ENCODE measurements at places on chromosomes 7 and 10.

- DNase-seq, result no peak
These were observed 240.7 kb downstream of the FZD1 start for GRCh38 chr7:91504919-91505318.

DNA sequence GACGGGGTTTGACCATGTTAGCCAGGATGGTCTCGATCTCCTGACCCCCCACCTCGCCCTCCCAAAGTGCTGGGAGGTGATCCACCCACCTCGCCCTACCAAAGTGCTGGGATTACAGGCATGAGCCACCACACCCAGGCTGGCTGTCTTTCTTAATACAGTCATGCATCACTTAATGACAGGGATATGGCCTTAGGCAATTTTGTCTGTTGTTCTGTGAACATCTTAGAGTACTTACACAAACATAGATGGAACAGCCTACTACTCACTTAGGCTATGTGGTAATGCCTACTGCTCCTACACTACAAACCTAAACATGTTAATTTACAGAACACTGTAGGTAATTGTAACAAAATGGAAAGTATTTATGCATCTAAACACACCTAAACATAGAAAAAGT, 106.6 kb upstream of the KCNMA1 start:
- DNase-seq, result no peak

- no peak for DNase-seq
These were observed 3.7 kb downstream of the NOD1 start for GRCh38 chr7:30474893-30475292.

DNA sequence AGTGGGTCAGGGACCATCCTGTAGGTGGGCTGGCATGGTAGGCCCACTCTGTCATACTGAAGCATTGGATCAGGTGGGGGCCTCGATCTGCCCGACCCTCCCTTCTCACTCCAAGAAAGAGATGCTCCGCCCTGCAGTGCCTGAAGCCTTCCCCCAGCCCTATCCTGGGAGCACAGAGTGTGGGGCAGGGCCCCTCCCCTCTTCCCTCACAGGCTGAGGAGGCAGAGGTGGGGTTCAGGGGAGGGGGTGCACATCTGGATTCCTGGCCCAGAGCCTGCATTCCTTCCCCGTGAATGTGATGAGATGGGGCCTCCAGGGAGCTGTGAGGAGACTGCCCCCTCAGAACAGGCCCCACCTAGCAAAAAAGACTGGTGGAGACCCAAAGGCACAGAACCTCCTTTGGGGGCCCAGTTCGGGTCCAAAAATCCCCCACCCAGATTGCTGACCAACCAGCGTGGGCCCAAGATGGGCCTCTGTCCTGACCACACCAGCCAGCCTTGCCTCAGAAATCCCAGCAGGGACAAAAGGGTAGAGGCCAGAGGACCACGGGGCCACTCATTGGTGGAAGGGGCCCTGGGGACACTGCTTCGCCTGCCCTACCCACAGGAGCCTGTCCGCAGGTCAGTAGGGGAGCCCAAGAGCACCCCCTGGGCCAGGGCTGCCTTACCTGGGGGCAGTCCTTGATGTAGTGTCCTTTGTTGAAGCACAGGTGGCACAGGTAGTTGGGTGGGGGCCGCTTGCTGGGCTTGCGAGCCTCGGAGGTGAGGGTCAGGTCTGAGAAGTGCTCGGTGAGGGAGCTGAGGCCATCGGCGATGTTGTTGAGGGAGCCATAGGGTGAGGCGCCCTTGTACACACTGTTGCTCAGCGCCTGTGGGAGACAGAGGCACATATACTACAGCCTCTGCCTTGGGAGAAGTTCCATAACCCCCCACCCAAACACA, 13.3 kb downstream of the ZCCHC24 start:
- DNase-seq, result no peak

DNA sequence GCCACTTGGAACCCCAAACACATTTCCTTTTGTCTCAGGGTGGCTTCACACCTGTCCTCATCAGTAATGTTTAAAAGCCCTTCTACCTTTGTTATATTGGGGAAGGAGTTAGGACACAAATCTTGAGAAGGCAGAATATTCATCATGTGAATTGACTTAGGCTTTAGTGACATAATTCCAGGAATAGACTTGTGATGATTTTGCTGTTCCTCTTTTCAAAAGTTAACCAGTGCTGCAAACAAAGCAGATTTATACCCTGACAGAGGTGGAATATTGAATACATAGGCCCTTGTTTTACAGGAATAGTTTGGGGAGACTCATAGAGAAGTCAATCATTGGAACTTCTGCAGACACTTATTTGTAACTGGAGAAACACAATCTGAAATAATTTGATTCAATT, 27.0 kb downstream of the ZNF786 start:
- DNase-seq, result no peak

- DNase-seq, result no peak
These were observed 247.4 kb upstream of the ETV1 start for GRCh38 chr7:14236834-14237233.

DNA sequence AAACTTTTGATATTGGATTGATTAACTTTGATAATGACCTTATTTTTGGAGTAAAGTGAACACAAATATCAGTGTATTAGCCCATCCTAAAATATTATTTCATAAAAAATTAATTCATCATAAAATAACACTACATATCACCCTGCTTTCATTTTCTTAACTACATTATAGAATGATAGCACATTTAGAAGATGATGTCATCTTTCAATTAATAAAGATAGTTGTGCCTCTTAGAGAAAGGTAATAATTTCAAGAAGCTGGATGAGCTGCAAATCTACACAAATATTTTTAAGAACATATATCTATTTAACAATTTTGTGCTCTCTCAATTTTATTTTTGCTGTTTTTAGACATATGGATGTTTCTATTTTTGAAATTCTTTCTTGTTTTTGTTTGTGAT, 126.1 kb downstream of the CNTNAP2 start:
- no peak for DNase-seq

- no peak for DNase-seq
These were observed 367.7 kb upstream of the SHH start for GRCh38 chr7:156179872-156180390.

DNA sequence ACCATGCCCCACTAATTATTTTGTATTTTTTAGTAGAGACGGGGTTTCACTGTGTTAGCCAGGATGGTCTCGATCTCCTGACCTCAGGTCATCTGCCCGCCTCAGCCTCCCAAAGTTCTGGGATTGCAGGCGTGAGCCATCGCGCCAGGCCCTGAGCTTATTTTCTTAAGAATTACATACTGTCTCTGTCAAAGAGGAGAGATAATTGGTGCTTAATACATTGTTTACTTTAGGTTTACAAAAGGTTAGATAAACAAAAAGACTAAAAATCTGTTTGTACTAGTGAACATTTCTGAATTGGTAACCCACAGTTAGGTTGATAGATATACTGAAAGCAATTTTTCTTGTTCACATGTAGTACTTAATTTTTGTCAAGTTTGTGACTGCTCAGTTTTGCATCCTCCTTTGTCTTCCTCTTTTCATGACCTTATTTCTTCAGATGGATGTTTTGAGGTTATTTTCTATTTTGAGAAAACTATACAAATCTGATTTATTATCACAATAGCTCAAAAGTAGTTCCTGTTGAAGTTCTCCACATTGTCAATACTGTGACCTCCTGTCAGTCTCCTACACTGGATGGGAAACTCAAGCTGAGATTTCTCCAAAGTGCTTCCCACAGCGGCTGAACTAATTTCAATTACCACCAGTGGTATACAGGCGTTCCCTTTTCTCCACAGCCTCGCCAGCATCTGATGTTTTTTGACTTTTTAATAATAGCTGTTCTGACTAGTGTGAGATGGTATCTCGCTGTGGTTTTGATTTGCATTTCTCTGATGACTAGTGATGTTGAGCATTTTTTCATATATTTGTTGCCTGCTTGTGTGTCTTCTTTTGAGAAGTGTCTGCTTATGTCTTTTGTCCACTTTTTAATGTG, 22.5 kb downstream of the HHEX start:
- DNase-seq, result no peak

- no peak for DNase-seq
These were observed 50.2 kb upstream of the CDK1 start for GRCh38 chr10:60728056-60728455.

DNA sequence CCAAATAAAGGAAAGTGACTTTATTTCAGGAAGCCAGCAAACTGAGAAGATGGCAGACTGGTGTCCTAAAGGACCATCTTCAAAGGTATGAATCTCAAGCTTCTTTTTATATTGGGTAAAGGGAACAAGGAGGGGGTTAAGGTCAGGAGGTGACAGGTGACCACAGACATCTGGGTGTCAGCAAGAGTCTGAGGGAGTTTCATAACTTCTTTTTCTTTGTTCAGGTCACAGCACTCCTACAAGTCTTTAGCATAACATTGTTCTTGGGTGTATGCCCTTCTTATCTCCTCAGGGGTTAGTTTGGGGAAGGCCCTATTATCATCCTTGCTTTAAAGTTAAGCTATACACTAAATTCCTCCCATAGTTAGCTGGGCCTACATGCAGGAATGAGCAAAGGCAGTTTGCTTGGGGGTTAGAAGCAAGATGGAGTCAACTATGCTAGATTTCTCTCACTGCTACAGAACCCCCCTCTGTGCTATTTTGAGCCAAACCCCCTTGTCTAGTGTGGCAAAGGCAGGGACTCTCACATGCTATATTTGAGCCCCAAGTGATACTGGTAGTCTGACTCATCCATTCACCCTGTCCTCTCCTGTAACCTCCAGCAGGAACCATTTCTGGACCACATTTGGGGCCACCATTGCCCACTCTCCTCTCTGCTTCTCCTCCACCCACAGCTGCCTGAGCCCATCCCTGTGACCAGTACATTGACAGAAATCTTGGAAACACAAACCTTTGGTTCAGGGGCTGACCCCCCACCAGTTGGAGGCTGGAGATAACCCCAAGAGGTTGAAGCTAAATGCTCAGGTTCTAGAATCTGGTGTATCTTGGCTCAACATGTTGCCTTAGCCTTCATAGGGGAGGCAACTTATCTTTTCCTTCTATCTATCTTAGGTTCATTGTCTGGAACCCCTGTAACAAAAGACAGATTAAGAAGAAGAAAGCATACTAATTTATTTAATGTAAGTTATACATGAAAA, 55.5 kb upstream of the LRGUK start:
- no peak for DNase-seq

- DNase-seq, result no peak
These were observed 169.4 kb upstream of the ADO start for GRCh38 chr10:62635127-62635526.

DNA sequence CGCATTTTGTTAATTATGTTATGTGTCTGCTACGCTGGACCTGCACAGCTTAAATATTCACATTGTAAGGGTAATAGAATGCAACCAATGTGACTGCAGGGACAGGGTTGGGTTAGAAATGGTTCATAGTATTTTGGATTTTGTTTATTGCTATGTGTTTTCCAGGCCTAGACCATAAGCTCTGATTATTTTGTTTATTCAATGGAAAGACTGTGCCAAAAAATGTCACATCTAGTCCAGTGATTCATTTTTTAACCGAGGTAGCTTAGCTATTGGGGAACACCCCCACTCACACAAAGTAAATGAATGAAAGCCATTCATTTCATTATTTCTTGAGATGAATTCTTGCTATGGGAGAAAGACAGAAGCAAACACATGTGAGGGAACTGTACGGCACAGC, 516.5 kb upstream of the ANKRD30A start:
- no peak for DNase-seq

- no peak for DNase-seq
These were observed 66.9 kb downstream of the STK17A start for GRCh38 chr7:43649755-43650274.

DNA sequence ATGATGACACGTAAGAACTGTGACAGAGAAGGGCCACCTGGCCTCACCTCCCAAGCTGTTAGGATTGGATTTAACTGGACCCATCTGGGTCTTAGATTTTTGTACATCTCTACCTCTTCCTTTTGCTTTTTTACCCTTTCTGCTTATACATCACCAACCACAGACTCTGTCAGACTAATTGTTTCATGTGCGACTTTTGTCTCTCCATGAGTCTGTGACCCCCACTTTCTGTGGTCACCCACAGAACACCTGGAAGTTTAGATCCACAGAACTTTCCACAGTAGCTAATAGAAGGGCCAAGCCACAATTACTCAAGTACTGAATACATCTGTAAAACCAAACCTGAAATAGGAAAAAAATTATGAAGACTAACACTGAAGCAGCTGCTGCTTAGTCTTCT, 23.1 kb downstream of the SEC31B start:
- no peak for DNase-seq

DNA sequence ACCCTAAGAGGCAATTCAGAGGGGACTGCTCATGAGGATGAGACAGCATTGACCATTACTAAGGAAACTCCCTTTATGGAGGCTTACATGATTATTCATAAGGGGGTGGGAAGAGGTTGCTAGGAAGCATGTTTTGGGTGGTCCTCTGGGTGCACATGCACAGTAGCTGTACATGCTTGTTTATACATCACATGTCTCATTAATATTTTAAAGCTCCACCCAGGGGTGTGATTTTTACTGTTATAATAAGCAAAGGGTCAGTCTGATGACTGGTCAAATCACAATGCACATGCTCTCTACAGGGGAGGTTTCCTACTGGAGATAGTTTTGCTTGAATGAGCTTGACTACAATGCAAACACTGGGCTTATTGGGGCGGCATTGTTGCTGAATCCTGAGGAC, 23.8 kb upstream of the PPP1R9A start:
- DNase-seq, result no peak

- DNase-seq, result no peak
These were observed 159.7 kb downstream of the GNAI1 start for GRCh38 chr7:80294346-80294745.

- no peak for DNase-seq
These were observed 83.8 kb downstream of the CDK13 start for GRCh38 chr7:40033826-40034225.
